HT-29 (cell line): ENCODE measurements at places on chromosomes 2 and 18.

DNA sequence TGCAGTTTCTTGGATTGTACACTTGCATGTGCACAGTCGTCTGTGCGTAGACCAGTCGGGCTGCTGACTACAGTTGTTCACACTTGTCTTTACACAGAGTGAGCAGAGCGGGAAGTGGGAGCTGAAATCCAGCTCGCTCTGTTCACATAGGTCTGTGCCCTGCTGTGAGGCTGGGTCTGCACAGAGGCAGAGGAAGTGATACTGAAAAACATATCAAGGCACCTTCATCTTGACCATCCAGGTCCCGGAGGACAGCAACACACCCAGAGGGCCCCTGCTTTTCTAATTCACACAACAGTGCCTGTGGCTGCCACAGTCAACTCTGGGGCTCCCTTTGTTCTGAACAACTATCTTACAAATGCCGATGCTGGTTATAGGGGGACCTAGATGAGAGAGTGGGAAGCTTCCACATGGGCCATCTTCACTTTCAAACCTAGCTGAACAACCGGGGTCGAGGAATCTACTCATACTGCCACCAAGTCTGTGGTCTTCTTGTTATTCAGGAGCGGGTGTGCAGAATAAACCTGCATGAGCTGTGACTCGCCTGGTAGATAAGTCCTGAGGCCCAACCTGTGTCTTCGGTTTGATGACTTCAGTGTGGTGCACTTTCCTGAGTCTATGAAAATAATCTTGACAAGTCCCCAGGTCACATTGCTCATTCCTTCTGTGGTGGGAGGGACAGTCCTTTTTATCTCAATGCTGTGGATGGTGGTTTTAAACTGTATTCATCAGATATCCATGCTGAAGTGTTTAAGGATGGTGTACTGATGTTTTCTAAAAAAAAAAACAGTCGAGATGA, 3.5 kb upstream of the ADNP2 start:
- no peak for DNase-seq

- no peak for DNase-seq
Measured at GRCh38 chr2:202450785-202451184, 74.7 kb downstream of the BMPR2 start.

DNA sequence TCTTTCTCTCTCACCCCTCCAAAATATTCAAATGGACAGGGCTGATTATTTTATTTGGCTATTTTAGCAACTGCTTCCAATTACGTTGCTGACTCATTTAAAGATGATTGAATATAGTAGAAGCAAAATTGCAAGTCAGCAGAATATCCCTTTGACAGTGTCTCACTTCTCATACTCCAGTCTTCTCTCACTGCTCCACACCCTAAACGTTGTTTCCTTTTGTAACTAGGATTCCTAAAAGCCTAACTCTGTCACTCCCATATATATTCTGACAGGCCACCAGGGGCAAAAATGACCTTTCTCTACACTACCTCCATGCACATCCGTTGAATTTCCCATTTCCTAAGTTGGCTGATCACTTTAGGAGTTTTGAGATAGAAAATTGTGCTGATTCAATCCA, 351.1 kb downstream of the RND3 start:
- no peak for DNase-seq

DNA sequence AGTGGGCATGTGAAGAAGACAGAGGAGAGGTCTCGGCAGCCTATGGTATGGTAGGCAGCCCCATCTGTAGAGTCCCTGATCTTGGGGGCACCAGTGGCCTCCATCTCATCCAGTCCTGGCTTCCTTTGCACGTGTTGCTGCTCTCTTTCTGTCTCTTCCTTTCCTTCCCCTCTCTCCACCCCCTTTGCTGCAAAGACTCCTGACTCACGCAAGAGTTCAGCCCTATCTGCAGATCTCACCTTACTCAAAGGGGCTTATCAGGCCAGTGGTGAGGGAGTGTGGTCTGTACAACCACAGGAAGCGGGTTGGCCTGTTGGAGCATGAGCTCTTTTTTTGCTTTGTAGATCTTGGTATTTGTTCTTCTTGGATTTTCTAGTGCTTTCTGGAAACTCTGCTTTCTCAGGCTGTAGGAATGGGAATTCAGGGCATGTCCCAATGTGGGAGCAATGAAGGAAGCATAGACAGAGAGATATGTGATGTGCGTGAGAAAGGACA, 14.6 kb upstream of the NT5DC4 start:
- DNase-seq: no peak

GRCh38 chr18:38790303-38790702, 1224.7 kb upstream of the CELF4 start:
- peak; percentile 27 for DNase-seq

DNA sequence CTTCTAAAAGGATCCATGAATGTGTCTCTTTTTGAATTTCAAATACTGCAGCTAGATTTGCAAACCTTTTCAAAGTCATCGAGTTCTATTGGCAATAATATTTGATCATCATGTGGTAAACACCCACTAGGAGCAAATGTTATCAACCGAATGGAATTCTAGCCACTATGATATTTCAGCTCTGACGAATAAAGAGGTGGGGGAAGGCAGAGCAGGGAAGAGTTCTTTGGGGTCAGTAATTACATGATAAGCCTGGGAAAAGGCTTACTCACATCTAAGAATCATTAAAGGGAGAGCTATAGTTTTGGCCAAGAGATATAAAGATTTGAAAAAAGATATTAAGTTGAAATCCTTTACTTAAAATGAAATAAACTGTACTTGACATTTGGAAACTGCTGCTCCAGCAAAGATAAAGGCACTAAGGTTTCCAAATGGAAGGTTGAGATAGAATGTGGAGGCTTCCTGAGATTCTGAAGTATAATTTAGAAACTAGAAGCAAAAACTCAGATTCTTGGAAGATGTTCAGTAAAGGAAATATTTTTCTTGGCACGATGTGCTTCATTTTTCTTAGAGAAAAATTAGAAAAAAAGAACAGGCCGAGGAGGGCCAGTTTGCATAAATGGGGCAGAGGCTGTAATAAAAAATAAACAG, 104.7 kb upstream of the ARHGAP28 start:
- no peak for DNase-seq

- DNase-seq: no peak
Measured at GRCh38 chr2:98571796-98572195, 36.5 kb downstream of the COA5 start.

DNA sequence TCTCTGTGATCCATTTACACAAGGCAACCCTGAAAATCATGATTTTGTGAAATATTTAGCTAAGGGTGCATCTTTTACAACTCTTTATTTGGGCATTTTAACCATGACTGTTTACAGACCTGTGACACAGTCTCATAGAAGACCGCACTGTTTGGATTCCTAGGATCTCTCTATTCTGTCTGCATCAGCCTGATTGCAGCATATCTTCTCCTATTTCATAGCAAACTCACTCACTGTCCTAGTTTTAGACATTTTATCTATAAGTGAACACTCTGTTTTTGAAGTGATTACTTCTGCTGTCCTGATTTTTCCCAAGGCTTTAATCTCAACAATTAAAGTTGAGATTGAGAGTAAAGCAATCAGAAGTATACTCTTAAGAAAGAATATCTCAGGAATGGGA, 56.2 kb downstream of the CAVIN2 start:
- DNase-seq: no peak

- peak; percentile 52 for DNase-seq
Measured at GRCh38 chr18:43563780-43564179, 286.5 kb upstream of the SYT4 start.

DNA sequence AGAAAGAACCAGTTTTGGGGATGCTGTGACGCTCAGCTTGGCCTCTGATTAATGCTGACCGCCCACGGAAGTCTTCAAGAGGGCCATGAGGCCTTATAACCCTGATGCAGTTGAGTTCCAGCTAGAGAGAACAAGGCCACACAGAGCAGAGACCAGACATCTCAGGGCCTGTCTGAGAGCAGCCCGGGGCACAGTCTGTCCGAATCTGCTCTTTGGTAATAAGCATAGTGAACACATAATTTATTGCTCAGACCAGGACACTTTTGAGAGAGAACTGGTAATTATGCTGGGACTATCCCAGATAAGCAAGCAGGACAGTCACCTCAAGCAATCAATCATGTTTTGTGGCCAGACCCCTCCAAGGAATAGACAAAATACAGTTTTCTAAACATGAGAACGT, 68.5 kb downstream of the STPG4 start:
- no peak for DNase-seq

DNA sequence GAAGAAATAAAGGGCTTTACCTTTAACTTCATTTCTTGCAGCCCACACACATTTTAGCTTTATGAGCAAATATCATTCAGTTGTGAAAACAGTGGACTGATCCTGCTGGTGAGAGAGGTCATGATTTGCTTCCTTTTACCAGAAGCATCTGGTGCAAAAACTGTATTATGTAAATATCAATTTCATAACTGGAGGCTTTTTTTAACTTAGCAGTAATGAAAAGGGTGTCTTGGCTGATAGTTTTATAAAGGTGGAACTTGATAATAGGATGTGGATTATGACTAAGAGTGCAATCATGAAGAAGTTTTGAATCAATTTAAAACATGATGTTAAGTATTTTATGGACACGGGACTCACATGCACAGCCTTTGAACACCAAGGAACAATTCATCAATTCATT, 304.4 kb downstream of the GULP1 start:
- DNase-seq: no peak
